Stimulated activated CD4-positive, alpha-beta T cell treated with anti-CD3 and anti-CD28 coated beads, Interleukin-1b, Interleukin-23, amount 100 ng/mL, for 1 hour (primary cell): ENCODE measurements at places on chromosomes 6 and 20.

GRCh38 chr6:30565772-30566171 lies 5.5 kb upstream of the ABCF1 start:
- no peak for DNase-seq

- no peak for DNase-seq
Measured at GRCh38 chr6:140563728-140564127, 1189.3 kb upstream of the CITED2 start.

DNA sequence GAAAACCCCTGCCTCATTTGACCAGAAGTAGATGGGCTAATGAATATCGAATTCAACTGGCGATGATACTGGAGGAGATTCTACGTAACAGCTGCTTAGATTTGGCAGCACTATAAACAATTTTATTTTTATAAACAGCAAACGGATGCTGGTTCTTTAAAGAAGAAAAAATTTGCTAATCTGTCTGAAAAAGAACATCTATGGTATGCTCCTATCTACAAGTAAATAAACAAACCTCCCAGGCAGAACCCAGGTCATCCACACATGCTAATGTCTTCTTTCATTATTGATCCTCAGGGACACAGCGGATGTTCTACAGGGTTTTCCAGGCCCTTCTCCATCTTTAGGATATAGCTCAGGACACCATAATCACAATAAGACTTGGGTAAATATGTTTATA lies 291.3 kb downstream of the ALDH8A1 start:
- DNase-seq, result no peak

GRCh38 chr20:37365760-37366638 lies 20.1 kb downstream of the SRC start:
- DNase-seq, result no peak

GRCh38 chr6:157928428-157928827 lies 53.2 kb upstream of the SYNJ2 start:
- DNase-seq, result no peak

DNA sequence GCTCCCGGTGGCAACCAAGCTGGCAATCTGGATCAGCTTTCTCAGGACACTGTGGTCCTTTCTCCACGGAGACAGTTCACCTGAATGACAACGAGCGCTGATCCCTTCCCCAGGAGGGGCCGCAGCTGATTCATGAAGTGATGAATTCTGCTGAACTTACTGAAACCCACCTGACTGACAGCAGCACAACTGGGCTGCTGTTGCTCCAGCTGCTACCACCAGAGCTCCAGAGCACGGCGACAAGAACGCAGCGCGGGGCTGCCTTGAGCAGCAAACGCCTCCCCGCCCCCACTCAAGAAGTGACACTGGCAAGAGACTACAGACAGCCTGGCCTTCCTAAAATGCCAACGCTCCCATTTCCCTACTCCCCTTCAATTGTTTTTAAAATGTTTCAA lies 10.0 kb downstream of the PXDC1 start:
- DNase-seq, result no peak

DNA sequence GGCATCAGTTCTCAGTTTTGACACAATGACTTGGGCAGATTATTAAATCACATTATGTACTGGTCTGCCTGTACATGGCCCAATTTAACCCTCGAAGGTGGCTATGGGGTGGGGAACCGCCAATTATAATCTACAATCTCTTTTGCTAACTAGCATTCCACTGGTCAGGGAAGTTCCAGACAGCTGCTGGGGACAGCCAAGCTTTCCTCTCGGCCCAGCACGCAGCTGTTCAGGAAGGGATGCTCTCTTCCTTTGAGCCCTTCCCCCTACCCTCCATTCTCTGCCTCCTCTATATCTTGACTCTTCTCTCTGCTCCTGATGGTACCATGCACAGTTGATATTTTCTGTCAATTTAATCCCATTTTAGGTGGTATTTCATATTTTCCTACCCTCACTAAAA lies 233.5 kb upstream of the AGPAT4 start:
- no peak for DNase-seq

DNA sequence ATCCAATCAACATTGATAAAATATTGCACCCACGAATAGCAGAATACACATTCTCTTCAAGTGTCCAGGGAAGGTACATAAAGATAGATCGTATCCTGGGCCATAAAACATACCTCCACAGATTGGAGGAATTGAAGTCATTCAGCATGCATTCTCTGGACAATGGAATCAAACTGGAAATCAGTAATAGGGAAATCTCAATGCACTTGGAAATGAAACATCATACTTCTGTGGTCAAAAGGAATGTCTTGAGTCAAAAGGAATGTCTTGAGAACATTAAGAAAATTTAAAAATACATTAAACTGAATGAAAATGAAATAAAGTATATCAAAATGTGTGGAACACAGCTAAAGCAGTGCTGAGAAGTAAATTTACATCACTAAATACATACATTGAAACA lies 138.8 kb downstream of the TFAP2A start:
- DNase-seq, result no peak

- DNase-seq, result no peak
Measured at GRCh38 chr20:50427719-50428083, 82.5 kb upstream of the PTPN1 start.
